ENCODE measurements at places on chromosomes 13 and 19.

DNA sequence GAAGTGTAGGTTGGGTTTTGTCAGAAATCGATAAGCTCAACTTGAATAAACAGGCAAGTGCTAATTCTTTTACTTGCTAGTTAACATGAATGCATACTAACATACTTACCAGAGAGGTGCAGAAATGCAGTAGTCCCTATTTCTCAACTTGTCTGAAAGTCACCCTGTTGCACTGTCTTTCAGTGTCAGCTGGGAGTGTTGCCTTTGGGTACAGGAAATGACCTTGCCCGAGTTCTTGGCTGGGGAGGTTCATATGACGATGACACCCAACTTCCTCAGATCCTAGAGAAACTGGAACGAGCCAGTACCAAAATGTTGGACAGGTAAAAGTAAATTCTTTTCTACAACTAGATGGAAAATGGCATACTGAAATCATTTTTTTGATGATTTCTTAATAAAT is 103.5 kb upstream of the AKAP11 start:
- no peak for DNase-seq

- no peak for DNase-seq
Measured at GRCh38 chr19:40413291-40413845, at the start of gene PRX. Gene PRX, minus strand, starts transcription at chr19:40413378. Its CDS starts 5,446 bp downstream, at chr19:40407932.

DNA sequence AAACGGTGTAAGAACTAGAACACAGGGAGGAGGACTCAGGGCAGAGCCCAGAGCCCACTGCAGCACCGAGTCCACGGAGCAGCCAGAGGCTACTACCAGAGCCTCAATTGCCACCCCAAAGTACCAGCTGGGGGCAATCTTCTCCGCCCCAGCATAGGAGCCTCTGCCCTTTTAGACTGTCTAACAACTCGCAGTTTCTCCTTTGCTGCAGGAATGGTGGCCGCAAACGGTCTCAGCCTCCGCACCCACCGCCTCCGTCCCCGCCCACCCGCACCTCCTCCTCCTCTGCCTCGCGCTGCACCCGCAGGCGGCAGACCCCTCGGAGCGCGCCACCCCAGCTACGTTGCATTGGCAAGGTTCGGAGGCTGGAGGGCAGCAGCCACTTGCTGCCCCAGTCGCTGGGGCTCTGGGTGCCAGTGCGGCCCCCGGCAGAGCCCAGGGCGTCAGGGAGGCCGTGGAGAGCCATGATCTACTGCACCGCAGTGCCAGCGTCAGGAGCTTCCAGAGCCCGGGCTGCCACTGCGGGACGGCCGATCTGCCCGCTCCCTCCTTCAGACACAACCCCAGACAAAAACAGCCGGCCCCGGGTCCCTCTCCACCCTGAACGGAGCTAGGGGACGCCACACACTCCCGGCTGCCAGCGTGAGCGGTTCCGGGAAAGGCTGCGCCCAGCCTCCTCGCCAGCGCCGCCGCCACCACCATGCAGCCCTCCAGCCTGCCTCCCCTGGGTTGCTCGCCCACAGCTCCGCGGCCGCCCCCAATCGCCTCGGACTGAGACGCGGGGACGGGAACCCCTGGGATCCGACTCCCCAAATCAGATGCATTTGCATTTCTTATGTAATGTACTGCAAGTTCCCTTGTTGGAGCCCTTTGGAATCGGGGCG is 1.8 kb downstream of the FGF14 start:
- peak; percentile 26 for DNase-seq

- peak; percentile 43 for DNase-seq
Measured at GRCh38 chr13:26707122-26708006, 53.2 kb downstream of the GPR12 start.

DNA sequence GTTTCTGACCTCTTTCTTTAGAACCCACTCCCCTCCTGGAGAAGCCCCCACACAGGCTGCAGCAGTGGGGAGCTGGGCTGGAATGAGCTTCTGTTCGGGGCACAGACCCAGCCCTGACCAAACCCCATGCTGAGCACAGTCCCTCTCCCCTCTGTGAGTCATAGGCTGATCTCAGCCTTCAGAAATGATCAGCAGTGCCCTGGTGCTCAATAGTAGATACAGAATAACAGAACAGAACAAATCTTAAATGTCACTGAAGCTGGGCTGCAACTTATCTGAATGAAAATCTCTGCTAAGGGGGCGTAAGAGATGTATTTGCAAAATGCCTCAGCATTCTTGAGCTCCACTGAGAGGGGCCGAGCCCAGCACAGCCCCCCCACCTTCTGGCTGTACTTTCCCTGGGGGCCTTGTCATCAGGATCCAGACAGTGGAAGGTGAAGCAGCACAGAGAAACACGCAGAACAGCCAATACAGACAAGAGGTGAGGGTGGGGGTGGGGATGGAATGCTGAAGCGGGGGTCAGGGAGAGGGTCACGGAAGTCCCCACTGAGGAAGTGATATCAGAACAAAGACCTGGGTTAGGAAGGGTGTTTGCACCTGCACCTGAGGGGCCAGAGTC is 9.9 kb downstream of the ZNF665 start:
- DNase-seq = no peak

GRCh38 chr13:42650506-42650905 is 76.6 kb downstream of the TNFSF11 start:
- no peak for DNase-seq

- no peak for DNase-seq
Measured at GRCh38 chr13:30466358-30466714, 600 bp upstream of the HMGB1 start.

GRCh38 chr13:111952032-111952431 is 114.9 kb upstream of the SOX1 start:
- no peak for DNase-seq

DNA sequence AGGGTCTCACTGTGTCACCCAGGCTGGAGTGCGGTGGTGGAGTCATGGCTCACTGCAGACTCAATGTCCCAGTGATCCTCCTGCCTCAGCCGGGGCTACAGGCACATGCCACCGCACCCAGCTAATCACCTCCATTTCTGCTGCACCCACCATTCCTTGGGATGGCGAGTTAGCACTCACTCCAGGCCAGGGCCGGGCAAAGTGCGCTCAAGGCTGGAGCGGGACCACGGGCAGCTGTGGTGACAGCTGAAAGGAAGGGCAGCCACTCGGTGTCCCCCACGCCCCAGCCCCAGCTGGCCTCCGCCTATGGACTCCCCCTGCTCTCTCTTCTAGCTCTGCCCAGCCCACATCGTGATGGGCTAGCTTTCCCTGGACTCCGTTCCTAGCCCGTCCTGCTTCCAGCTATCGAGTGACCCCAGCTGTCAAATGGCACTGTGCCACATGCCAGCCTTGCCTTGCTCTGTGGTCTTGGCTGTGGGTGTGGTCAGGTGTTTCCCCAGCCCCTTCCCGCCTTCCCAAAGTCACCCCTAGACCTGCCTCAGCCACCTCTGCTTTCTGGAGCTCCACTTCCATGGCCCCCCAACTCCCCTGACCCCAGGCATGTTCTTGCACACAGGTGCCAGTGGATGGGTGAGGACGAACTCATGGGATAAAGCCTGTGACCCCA is 4.1 kb downstream of the MICOS13 start:
- no peak for DNase-seq

GRCh38 chr13:113112893-113113845 is 7.6 kb downstream of the F7 start:
- no peak for DNase-seq

- no peak for DNase-seq
Measured at GRCh38 chr19:16249826-16250404, 52.2 kb downstream of the AP1M1 start.

GRCh38 chr13:50636007-50636704 is 207.3 kb downstream of the DLEU7 start:
- no peak for DNase-seq

- no peak for DNase-seq
Measured at GRCh38 chr13:26502826-26503225, 54.7 kb upstream of the WASF3 start.

DNA sequence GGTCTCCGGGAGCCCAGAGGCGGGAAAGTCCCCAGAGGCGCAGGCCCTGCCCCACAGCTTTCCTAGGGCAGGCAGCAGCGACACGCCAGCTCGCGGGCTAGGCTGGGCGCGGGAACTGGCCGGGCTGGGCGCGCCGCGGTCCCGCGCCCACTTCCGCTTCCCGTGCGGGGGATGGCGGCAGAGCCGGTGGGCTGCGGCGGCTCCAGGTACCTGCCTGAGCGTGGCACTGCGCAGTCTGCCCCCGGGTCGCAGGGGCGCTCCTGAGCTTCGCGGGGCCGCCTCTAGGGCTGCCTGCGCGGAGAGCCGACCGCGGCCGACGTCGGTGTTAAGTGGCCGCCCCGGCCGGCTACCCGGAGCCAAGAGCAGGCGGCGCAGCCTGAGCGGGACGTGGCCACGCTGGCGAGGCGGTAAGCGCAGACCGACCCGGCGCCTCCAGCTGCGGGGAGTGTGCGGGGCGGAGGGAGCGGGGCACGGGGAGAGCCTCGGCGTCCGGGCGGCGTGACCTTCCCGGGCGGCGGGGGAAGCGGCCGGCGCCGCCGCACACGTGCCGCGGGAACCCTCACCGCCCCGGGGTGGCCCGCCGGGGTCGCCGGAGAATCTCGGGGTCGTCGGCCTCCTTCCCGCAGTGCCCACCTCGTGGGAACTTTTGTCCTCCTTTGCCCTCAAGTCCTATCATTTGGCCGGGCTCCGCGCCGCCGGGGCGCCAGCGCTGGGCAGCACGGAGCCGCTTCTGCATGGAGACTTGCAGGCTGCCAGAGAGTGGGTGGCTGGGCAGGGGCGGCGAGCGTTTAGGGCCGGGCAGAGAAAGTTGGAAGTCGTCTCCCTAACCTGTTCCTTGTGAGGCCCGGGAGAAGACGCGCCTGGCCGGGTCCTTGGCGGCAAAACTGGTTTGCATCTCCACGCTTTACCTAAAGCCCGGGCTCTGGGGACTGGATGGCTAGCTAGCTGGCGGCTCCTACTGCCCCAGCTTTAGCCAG is 31.4 kb upstream of the MPHOSPH8 start:
- peak; percentile 22 for DNase-seq
